ENCODE measurements at places on chromosomes 2 and 18.

GRCh38 chr2:237351046-237351445 lies 62.9 kb downstream of the COL6A3 start:
- no peak for DNase-seq

GRCh38 chr2:203951366-203951902 lies 14.9 kb downstream of the ICOS start:
- DNase-seq = no peak

- DNase-seq = no peak
Measured at GRCh38 chr2:9640403-9641104, 9.8 kb upstream of the YWHAQ start.

- DNase-seq = no peak
Measured at GRCh38 chr2:128452536-128453530, 134.2 kb upstream of the HS6ST1 start.

DNA sequence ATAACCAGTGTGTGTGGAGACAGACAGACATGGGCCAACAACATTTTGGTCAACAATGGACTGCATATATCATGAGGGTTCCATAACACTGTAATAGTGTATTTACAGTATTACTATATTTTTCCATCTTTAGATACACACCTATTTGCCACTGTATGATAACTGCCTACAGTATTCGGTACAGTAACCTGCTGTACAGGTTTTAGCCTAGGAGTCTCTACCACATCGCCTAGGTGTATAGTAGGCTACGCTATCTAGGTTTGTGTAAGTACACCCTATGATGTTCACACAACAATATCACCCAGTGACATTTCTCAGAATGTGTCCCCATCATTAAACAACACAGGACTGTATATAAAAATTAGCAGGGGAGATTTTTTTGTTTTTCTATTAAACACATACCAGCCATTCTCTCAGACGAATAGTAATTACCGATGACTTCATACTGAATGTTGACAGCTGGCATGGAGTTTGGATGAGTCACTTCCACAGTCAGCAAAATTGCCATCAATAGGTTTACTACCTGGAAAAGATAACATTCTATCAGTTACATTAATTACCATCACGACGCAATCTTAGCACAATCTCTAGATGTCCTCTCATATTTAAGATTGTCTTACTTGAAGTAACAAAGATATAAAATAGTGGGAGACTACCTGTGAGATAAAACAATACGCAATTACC lies 10.8 kb downstream of the LAPTM4A start:
- DNase-seq = no peak

GRCh38 chr2:225038231-225038523 lies 4.1 kb downstream of the DOCK10 start:
- DNase-seq = no peak

GRCh38 chr2:12737738-12738485 lies 21.2 kb downstream of the TRIB2 start:
- DNase-seq = no peak

GRCh38 chr2:238974081-238974480 lies 126.2 kb downstream of the TWIST2 start:
- DNase-seq = no peak

GRCh38 chr18:74990563-74991081 lies 218.3 kb downstream of the PTGR3 start:
- DNase-seq = no peak

- no peak for DNase-seq
Measured at GRCh38 chr18:46903406-46903805, 13.9 kb downstream of the PIAS2 start.

- DNase-seq = peak; percentile 66
Measured at GRCh38 chr2:241739651-241740050, 5.2 kb downstream of the D2HGDH start.

DNA sequence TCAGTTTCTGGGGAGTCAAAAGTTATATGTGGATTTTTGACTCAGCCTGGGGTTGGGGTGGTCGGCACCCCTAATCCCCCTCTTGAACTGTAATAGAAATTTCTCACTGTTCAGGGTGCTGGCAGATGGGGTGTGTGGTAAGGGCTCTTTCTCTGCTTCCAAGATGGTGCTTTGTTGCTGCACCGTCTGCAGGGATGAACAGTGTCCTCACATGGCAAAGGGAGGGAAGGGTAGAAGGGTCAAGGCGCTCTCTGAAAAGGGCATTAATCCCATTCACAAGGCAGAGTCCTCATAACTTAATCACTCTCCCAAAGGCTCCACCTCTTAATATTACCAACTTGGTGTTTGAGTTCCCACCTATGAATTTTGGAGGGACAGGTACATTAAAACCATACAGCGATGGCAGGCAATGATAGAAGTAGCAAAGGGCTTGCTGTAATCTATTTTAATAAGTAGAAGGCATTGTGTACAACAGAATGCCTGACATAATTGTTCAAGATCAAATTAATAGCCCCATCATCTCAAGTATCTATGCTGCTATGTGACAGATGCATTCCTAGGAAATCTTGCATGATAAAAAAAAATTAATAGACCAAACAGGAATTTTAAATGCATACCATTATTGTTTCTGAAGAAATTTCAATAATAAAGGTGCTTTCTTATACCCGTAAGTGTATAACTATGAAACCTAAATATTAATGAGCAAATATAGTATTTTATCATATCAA lies 28.1 kb downstream of the MMADHC start:
- DNase-seq = no peak

DNA sequence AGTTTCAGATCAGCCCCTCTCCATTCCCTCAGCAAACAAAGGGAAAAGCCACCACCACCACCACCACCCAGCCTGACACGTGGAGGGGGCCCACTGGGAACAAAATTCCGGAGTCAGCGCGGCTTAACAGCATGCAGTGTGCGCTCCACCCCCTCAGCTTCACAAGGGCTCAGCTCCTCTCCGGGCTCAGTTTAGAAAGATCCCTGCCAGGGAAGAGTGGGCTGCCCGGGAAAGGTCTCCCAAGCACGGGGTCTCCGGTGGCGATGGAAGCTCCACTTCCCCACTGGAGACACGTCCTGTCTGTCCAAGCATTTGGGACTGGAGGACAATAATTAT lies 55.7 kb downstream of the SNORC start:
- DNase-seq = no peak

GRCh38 chr2:34012715-34013302 lies 413.7 kb upstream of the FAM98A start:
- DNase-seq = peak; percentile 17

DNA sequence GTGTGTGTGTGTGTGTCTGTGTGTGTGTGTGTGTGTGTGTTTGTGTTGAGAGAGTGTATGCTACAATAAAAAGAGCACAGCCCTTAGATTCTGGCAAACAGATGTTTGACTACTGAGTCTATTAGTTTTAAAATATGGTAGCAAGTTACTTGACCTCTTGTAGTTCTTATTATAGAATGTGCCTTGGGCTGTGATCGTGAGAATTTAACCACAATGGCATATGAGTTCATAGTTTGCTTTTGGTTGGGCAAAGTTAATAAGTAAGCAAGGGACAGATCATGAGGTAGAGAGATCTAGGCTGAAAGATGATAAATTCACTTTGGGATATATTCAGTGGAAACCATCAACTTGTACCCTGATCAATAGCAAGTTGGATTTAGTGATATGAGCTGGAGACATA lies 334.3 kb upstream of the VWC2L start:
- no peak for DNase-seq

DNA sequence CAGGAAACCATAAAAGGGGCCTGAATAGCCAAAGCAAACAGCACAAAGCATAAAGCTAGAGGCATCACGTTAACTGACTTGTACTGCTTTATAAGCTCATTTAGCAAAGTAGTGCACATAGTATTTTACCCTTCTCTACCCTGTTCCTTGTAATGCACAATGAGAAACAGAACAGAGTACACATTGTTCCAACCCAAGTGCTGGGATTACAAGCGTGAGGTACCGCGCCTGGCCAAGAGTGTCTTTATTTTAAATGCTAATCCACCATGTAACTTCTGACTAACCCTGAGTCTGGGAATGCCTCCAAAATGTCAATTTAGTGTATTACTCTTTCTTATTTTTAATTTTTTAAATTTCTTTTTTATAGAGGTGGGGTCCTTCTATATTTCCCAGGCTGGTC lies 46.4 kb upstream of the STON1 start:
- DNase-seq = no peak

DNA sequence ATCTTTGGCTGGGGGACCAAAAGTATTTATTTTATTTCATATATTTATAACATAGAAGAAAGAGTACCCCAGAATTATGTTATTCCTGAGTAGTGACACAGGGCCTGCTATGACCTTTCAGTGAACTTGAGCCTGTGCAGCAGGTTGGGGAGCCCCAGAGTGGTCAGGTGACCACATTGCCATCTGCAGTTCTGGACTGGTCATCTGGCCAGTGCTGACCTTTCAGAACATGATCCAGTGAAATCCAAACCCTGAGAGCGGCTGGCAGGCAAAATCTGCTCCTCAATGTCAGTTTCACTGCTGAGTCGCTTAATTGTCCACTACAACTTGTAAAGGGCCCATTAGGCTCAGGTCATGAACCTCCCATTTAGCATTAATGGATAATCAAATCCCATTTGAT lies 336.7 kb upstream of the KCNH7 start:
- no peak for DNase-seq

- DNase-seq = no peak
Measured at GRCh38 chr2:203567691-203568090, 32.6 kb upstream of the RAPH1 start.

GRCh38 chr18:48228841-48229240 lies 180.3 kb downstream of the ZBTB7C start:
- DNase-seq = no peak

GRCh38 chr2:157043786-157044185 lies 213.7 kb upstream of the GALNT5 start:
- DNase-seq = no peak

- DNase-seq = no peak
Measured at GRCh38 chr2:178275600-178275999, 81.3 kb downstream of the OSBPL6 start.

- no peak for DNase-seq
Measured at GRCh38 chr2:102581911-102582310, 37.4 kb upstream of the SLC9A2 start.

GRCh38 chr2:172228177-172228808 lies 125.6 kb upstream of the DLX2 start:
- DNase-seq = no peak

DNA sequence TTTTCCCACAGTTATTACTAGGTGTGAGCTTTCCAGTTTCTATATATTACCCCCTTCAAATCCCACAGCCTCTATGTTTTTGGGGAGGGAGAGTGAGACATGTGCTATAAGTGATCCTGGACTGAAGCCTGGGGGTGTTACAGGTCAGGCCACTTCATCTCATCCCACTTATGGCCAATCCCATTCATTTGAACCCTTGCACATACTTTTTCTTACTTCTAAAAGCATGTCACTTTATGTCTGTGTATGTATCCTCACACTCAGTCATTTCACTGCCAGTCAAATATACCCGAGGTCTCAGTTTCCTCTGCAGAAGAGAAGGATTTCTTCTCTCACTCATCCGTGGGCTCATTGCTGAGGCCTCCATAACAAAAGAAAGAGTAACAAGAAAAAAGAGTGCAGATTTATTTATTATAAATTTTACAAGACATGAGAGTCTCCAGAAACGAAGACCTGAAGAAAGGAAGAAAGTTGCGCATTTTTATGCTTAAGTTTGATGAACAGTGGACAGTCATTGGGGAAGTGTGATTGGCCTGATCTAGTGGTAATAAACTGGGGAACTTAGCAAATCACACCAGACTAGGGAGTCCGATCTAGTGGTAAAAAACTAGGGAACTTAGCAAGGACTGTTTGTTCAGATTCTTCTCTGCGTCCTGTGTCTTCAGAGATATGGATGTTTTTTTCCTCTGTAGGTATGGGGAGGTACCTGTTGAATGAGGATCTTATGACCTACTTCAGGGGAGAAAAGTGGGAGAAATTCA lies 52.1 kb downstream of the ICOS start:
- DNase-seq = no peak

DNA sequence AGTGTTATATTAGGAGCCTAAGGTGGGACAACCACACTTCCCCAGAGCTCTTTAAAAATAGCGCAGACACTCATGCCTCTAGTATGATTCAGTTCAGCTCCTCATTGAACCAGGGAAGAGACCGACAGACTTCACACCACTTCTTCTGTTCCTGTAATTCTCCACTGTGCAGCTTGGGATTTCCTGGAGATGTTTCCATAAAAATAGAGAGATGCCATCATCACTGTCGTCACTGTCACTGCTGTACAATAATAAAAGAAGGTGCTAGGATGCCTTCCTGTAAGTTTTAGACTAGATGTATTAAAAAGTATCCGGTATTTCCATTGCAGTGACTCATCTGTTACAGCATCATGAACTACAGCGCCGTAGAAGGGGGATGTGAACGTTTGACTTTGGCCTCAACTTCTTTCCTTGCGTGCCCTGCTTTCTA lies 110.9 kb downstream of the FAM210A start:
- no peak for DNase-seq

GRCh38 chr2:190545555-190546385 lies 11.2 kb upstream of the NEMP2 start:
- DNase-seq = no peak

DNA sequence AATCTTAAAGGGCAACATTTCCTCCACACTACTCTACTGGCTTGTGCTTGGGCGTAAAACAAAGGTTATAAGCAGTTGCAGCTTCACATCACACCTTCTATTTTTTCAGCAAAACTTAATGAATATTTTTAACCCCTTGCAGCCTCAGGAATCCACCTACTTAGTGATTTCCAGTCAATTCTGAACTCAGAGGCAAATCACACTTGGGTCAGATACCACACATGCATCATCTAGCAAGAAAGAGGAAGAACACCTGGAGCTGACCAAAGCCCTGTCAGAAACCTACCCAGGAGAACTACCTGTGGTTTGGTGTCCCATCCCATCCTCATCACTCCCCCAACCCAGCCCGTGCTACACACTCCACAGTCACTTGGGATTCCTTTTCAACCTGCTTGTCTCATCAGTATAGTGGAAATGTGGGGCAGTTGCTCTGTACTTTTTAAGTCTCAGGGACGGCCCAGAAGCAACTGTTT lies 25.5 kb downstream of the PIAS2 start:
- no peak for DNase-seq

DNA sequence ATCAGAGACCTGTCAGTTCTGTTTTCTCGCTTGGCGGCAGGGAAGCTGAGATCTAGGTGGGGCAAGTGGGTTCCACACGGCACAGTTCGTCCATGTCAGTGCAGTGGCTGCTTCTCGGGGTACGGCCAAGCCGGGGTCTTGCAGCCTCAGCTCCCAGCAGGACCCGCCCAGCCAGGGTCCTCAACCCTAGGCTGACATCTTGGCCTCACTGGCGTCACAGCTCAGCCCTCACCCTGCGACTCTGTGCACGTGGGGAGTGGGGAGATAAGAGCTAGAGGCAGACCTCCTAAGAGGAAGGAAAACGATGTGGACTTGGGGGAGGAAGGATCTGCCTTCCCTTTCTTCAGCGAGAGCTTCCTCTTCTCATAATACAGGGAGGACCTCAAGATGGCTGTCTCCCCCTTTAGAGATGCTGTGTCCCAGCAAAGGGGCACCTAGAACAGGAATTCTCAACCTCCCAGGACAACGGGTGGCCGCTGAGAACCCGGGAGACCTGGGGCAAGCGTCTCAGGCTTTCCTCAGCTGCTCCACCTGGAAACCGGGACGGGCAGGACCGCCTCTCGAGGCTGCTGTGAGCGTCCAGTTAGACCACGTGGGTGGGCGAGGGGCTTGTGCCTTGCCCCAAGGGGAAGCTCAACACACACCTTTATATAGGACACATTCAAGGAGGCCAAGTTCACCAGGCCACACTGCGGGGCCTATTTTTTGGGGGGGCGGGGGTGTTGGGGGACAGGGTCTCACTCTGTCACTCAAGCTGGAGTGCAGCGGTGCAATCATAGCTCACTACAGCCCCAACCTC lies 23.5 kb upstream of the KLF11 start:
- DNase-seq = no peak
